WTC11 (cell line): ENCODE measurements at places on chromosomes 6 and 20. TPM values are rescaled to one million over a fixed set of nuclear protein-coding genes. Genes with fewer than 3 reads are reported as not detected.

The SLC22A16 gene
- 0.34 TPM in 1 of 3 replicates, not detected in the others for total RNA-seq

DNA sequence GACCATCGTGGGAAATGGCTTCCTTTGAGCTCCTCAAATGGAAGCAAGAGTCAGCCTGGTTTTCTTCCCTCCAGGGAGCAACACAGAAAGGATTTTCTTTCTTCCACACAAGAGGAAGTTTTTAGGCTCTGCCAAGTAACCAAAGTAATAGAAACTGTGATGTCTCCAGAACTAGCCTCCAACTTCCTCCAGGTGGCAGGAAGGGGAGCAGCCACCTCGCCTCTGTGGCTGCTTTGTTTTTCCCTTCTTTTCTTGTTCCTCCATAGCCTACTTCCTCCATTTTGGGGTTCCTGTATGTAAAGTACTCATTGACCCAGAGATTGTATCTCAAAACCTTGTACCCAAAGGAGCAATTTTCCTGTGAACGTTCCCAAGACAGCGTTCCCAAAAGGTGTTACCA lies 32.7 kb upstream of the CCR6 start:
- DNase-seq: no peak

- no peak for DNase-seq
These were observed 27.0 kb downstream of the ELOVL5 start for GRCh38 chr6:53321701-53322100.

DNA sequence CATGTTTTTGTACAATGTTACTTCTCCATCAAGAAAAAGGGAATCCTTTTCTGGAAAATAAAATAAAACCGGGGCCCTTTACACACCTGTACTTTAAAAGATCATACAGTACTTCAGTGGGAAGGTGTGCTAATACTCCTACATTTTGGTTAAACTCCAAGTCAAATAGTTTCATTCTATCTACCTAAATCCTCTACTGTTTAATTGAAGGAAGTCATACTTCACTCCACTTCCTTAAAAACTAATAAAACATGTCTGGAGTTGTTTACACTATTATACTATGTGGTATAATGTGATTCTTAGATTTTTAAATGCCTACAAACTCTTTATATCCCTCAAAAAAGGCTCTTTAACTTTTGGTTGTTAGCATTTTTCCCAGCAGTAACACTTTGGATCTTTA lies 18.6 kb upstream of the HBS1L start:
- DNase-seq: no peak

GRCh38 chr6:83958241-83958685 lies 75.3 kb upstream of the MRAP2 start:
- no peak for DNase-seq

DNA sequence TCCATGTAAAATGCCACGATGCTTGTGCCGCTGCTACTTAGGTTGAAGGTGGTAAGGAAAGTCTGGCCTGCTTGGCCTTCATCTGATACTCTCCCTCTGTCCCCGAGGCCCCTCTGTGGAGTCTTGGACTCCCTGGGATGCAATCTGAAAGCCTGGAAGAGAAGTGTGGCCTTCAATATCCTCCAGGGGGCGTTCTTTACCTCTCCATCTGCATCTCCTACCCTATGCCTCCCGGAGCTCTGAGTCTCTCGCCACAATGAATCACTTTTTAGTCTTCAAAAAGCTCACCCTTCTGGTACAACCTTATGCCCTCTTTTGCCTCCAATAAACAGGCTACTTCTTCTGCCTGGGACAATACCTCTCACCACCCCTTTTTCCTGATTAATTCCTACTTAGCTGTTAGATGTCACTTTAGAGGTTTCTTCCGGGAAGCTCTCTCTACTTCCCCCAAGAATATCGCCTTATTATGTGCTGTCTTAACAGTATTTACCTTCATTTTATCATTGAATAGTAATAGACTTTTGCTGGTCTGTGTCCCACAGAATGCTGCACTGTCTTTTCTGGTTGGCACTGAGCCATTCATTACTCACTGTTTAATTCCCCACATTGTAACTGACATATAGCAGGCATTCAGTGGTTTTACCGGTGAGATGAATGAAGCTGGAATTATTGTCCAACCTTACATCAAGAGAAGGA lies 13.9 kb upstream of the ATG5 start:
- peak; percentile 57 for DNase-seq

GRCh38 chr20:5539691-5540090 lies 210.5 kb upstream of the SHLD1 start:
- DNase-seq: no peak

GRCh38 chr20:39473536-39473935 lies 511.4 kb downstream of the DHX35 start:
- DNase-seq: no peak

The BPIFB2 gene
- 0.09 TPM in 3 replicates for total RNA-seq

The OLIG3 gene
- total RNA-seq: 1.8 to 5.4 TPM (median 2.2 TPM) in 3 replicates

DNA sequence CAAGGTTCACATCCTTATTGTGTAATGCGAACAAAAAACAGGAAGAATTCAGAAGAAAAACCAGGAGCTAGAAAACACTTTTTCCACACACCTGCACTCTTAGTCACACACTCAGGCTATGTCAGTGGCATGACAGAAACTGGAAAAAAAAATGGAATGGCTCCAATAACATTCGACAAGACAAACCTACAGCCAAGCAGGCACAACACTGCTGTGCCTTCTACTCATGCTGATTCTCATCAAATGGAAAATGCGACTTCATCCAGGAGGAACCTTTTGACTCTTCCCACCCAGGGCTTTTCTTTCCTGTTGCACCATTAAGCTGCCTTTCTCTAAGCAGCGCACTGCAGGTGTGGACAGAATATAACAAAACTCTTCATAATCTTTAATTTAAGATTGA lies 163.2 kb upstream of the BTBD3 start:
- no peak for DNase-seq

The ALDH5A1 gene
- total RNA-seq: 5.1 to 6.7 TPM (median 5.5 TPM) in 3 replicates

DNA sequence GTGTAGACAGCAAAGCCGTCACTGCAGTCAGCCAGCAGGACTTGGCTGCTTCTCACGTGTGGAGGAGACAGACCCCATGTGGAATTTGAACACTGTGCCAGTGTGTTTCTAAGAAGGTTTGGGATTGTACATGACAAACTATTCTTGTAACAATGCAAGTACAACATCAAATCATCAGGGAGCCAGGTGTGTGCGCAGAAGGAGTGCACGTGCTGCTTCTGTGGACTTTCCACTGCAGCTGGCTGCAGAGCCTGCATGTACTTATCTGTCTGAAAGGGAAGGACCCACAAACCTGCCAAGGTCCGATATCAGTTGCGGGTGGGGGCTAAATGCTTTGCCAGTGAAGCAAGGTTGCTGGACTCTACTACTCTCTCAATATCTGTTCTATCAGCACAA lies 211.6 kb downstream of the WDR27 start:
- no peak for DNase-seq

DNA sequence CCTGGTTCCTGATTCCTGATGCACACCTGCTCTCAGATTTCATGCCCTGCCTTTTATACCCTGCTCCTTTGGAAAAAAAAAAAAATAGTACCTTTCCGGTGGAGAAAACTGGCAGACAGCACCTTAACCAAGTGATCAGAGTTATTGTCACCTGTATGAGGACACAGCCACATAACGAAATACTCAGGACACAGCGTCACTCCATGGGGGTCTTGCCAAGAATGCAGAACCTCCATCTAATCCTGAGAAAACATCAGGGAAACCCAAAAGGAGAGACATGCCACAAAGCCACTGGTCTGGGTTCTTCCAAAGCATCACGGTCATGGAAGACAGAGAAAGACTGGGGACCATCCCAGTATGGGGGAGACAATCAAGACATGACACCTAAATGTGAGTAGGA lies 29.1 kb downstream of the BFSP1 start:
- DNase-seq: no peak

GRCh38 chr6:126534401-126534800 lies 194.5 kb downstream of the CENPW start:
- no peak for DNase-seq

DNA sequence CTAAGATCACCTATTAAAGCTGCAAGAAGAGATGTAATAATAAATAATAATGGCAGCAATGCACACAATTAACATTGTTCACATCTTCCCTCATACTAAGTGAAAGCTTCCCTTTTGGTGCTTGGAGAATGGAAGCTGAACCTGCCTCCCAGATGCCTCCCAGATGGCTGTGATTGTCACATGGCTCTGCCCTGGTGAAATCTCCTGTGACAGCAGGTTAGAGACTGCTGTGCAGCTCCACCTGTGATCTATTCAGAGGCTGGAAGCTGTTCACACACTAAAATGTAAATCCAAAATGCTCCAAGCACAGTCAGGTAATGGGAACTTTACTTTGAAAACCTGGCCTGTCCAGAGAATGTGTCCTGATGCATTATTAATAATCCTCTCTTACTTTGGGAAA lies 41.7 kb upstream of the RGS17 start:
- no peak for DNase-seq

The CCM2L gene
- 7.8 to 10.9 TPM (median 9.1 TPM) in 3 replicates for total RNA-seq

DNA sequence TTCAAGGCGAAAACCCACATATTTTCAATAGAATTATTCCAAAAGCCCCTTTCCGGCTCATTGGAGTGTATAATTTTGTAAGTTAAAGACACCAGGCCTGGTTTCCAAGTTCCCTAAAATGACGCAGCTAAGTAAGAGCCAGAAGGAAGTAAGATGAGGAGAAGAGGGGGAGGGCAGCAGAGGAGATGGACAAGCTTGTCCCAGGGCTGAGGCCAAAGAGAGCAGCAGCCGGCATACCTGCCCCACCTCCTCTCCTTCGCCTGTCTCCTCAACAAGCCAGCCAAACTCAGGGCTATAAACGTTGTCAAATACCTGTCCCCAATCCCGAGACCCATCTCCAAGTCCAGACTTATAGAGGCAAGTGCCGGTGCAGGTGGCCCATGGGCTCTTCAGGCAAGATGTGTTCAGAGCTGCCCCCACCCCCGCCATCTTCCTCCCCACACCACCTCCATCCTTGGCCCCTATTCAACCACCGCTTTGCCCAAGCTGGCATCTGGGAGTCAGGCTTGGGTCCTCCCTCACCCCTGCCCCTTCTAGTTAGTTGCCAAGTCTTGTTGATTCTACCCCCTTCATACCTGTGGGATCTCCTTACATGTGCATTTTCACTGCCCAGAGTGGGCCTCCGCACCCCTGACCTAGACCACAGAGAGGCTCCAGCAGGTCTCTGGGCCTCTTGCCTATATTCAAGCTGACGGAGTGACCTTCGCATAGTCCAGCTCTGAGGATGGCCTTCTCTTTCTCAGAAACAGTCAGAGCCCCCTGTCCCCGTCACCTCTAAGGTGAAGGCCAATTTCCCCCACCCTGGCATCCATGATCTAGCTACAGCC lies 75.7 kb upstream of the SIRPA start:
- no peak for DNase-seq

GRCh38 chr6:138716971-138717665 lies 56.5 kb upstream of the CCDC28A start:
- DNase-seq: no peak

GRCh38 chr6:141829566-141830360 lies 303.0 kb upstream of the GJE1 start:
- peak; percentile 33 for DNase-seq

- no peak for DNase-seq
These were observed 194.7 kb upstream of the SOX4 start for GRCh38 chr6:21398741-21399325.

DNA sequence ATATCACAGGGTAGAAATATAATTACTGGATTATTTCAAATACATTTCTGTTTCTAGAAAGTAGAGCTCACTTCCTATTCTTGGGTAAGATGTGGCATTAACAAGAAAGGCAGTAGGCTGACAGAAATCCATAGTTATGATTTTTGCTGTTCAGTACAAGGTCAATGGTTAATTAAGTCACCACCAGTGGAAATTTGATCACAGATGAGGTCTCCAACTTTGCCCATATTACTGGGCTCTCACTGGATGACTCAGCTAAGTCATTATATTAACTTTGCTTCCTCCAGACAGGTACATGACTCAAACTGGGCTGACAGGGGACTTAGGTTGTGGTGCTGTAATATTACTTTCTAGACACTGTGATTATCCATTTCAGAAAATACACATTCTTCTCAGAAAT lies 212.4 kb downstream of the GRIK2 start:
- no peak for DNase-seq

The PSORS1C2 gene
- total RNA-seq: 0.55 to 0.85 TPM (median 0.78 TPM) in 3 replicates

DNA sequence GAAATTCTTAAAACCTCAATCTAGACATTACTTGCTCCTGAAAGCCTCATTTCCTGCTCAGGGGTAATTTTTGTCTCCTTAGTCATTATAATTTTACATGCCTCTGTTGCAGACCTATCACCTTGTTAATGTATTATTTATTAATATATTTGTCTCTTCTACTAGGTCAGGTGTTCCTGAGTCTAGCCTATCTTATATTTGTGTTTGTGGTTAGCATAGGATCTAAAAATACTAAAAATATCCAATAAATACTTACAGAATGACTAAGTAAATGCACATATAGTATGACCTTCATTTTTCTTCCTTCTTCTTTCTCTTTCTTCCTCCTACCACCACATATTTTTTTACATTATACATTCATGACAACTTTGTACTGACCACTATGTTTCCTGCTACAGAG lies 268.9 kb upstream of the HS3ST5 start:
- DNase-seq: no peak

The WFDC12 gene
- not detected in 3 replicates for total RNA-seq

The LY6G6F gene
- total RNA-seq: not detected in 3 replicates

DNA sequence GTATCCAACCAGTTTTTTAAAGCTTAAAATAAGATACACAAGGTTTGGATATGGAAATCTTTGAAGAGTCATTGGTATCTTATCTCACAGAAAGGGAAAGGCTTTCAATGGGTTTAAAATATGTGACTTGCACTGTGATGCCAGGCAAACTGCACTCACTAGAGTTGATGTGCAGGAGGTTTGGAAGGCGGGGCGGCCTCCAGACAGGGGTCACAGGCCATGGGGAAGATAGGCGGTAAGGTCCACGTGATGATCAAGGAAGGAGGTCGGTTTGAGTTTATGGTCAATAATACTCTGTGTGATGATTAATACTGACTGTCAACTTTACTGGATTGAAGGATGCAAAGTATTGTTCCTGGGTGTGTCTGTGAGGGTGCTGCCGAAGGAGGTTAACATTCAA lies 9.5 kb upstream of the RAMACL start:
- no peak for DNase-seq

DNA sequence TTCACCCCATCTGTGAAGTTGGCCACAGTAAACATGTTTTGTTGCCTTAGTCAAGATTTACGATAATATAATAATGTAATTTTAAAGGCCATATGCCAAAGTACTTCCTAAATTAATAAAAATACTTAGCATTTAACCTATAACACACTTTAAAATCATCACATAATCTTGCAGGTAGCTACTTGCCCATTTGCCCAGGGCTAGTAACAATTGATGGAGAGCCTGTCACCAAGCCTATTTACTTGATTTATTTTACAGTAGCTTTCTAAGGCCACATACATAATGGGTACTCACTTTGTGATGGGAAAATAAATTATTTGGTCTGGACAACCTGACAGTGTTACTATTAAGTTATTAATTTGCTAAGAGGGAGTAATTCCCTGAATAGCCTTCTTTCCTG lies 14.5 kb downstream of the BTBD9 start:
- no peak for DNase-seq

GRCh38 chr6:110098511-110099116 lies 80.9 kb downstream of the WASF1 start:
- DNase-seq: no peak

GRCh38 chr6:18022398-18023231 lies 35.2 kb upstream of the KIF13A start:
- peak; percentile 55 for DNase-seq
